ENCODE measurements at places on chromosomes 3 and 15. TPM values are rescaled to one million over a fixed set of nuclear protein-coding genes. Genes with fewer than 3 reads are reported as not detected.
A peak's percentile ranks its signal among the peaks of the same experiment; 100 is the strongest.

DNA sequence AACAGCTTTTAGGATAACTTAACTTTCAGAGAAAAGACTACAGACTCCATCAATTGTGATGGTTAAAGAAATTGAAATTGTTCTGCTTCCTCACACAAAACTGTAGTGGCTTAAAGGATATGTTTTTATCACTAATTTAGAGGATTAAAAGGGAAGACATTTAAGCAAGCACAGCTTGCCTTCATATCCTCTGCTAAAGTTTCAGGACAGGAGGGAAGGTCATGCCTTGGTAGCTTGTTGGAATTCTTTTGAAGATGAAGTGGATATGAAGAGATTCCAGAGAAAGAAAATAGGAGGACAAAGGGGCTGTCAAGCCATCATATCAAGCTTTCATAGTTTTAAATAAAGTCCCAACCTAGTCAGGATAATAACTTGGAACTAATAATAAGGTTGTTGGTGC, 33.1 kb downstream of the CCDC80 start:
- DNase-seq: no peak
- H3K27ac ChIP-seq: no peak overlapping the region
- no peaks in the 10 kb centered on the region for H3K27me3 ChIP-seq

- no peak overlapping the region for H3K27ac ChIP-seq
- no peak for DNase-seq
- no peaks in the 10 kb centered on the region for H3K36me3 ChIP-seq
Observed at GRCh38 chr3:69838217-69838616, 99.0 kb downstream of the MITF start.

DNA sequence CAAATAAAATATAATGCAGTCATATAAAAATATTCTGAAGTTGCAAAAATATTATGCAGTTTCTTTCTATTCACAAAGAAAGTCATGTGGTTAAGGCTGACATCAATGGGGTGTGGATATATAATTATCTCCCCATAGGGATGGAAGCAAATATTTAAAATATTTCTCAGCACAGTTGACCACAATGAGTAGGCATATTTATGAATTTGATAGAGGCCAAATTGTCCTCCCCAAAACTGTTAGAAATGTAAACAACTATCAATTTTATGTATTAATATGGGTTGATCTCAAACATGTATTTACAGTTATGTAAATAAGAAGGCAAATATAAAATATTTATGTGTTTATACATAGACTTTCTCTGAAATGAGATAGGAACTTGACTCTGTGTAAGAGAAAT, 246.0 kb upstream of the CBLB start:
- H3K27ac ChIP-seq: no peak overlapping the region
- no peak overlapping the region for H3K4me3 ChIP-seq
- DNase-seq: no peak
- H3K4me1 ChIP-seq: no peaks in the 10 kb centered on the region

DNA sequence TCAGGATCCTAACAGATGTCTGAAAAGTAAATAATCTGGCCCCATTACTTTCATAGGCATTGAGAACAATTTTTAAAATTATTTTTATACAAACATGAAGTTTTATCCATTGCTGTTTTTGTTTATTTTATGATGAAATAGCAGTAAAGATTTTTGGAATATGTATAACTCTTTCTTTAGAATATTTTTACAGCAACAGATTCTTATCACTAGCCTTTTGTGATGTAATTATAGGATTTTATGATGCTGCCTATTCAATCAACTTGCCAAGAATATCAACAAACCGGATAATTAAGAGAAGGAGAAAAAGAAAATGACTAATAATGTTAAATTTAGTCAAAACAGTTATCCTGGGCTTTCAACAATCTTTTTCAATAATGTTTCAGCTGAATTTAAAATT, 386.3 kb downstream of the ZIC1 start:
- H3K36me3 ChIP-seq: no peaks in the 10 kb centered on the region
- no peak overlapping the region for H3K4me3 ChIP-seq
- H3K27me3 ChIP-seq: no peaks in the 10 kb centered on the region
- H3K27ac ChIP-seq: no peak overlapping the region
- no peaks in the 10 kb centered on the region for H3K4me1 ChIP-seq

The SOX2 gene
- not detected for total RNA-seq

GRCh38 chr3:10508619-10509260, 3.4 kb upstream of the ATP2B2 start:
- peaks cover 12% of the 10 kb centered on the region for H3K4me1 ChIP-seq
- H3K36me3 ChIP-seq: no peaks in the 10 kb centered on the region
- no peaks in the 10 kb centered on the region for H3K27me3 ChIP-seq
- peak; percentile 57 for DNase-seq

The ARGFX gene
- total RNA-seq: not detected

DNA sequence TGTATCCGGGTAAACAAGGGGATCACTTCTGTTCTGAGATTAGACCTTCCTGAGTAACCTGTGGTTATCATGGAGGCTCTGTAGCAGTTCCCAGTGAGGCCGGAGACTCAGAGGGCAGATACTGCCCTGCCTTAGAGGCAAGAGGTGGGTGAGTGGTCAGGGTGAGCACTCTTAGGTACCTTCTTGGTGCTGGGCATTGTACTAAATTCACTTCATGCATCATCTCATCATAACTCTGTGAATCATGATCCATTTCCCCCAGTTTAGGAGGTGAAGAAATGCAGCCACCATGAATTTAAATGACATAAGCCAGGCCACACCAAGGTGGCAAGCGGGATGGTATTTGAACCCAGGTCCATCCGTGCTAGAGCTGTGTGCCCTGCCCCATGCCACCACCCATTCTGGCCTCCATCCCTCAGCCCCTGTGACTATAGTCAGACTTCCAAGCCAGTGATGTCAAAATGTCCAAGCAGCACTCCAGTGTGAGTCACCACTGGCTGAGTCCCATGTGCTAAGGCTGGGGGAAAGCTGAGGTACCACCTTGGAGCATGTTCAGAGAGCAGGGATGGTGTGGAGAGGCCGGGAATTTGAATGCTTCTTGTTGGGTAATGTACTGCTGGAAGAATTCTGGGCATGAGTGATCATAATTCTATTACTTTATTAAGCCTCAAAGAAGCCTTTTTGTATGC, 88.8 kb downstream of the EPHB1 start:
- H3K27ac ChIP-seq: no peak overlapping the region
- no peak overlapping the region for H3K4me3 ChIP-seq
- no peak for DNase-seq
- no peaks in the 10 kb centered on the region for H3K4me1 ChIP-seq
- H3K36me3 ChIP-seq: no peaks in the 10 kb centered on the region

- no peaks in the 10 kb centered on the region for H3K27me3 ChIP-seq
- DNase-seq: no peak
- H3K4me3 ChIP-seq: no peak overlapping the region
- H3K36me3 ChIP-seq: no peaks in the 10 kb centered on the region
- H3K4me1 ChIP-seq: no peaks in the 10 kb centered on the region
Observed at GRCh38 chr3:54960701-54961100, 32.8 kb upstream of the LRTM1 start.

The IMPG2 gene
- 0.25 TPM for total RNA-seq

GRCh38 chr3:99434190-99434589, 204.2 kb upstream of the COL8A1 start:
- no peak overlapping the region for H3K4me3 ChIP-seq
- no peaks in the 10 kb centered on the region for H3K4me1 ChIP-seq
- H3K27ac ChIP-seq: no peak overlapping the region
- H3K36me3 ChIP-seq: no peaks in the 10 kb centered on the region
- no peak for DNase-seq
- no peaks in the 10 kb centered on the region for H3K27me3 ChIP-seq

DNA sequence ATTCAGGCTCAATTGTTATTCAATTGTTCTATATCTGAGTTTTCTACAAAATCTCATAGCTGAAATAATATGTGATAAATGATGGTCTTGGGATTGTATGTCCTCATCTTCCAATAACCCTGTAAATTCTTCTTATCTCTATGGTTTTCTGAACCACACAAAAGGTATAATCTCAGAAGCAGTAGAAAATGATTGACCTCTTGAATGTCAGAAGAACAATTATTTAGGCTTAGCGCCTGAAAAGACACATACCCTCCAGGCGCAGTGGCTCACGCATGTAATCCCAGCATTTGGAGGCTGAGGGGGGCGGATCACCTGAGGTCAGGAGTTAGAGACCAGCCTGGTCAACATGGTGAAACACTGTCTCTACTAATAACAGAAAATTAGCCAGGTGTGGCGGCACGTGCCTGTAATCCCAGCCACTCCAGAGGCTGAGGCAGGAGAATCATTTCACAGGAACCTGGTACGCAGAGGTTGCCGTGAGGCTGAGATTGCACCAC, 288.0 kb upstream of the TBC1D5 start:
- no peaks in the 10 kb centered on the region for H3K36me3 ChIP-seq
- no peak overlapping the region for H3K4me3 ChIP-seq
- no peaks in the 10 kb centered on the region for H3K4me1 ChIP-seq
- DNase-seq: no peak
- no peak overlapping the region for H3K27ac ChIP-seq
- H3K27me3 ChIP-seq: no peaks in the 10 kb centered on the region

DNA sequence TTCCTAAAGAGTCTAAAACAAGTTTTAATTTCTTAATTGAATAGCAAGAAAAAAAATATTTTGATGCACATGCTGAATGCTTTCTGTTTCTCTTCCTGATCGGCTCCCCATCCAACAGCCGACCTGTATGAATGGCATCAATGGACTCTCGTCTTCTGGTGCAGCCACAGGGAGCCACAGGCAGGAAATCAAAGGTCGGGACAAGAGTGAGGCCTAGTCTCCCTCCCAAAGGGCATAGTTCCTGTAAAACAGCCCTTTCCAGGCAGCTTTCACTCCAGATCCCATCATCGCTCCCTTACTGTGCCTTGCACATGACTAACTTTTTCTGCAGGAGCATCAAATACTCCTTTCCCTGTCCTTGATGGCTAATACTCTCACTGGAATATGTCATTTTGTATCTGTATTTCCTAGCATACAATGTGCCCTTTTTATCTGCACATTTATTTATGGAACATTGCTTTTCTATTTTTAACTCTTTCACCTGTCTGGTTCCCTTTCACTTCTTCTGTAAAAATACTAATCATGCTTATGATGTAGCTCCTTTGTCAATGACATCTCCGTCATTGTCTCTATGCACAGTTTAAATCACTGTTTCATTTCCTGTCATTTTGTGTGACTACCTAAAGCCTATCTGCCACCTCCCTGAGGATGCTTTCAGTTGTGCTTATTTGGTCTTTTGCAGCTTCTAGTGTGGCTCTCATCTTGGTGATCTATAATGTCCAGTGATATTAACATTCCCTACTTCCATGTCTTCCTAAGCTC, 326.2 kb downstream of the CTNNB1 start:
- H3K4me1 ChIP-seq: no peaks in the 10 kb centered on the region
- no peak for DNase-seq
- H3K36me3 ChIP-seq: no peaks in the 10 kb centered on the region

- H3K27me3 ChIP-seq: no peaks in the 10 kb centered on the region
- no peak for DNase-seq
- H3K27ac ChIP-seq: no peak overlapping the region
- H3K4me1 ChIP-seq: no peaks in the 10 kb centered on the region
- peaks cover 14% of the 10 kb centered on the region for H3K36me3 ChIP-seq
Observed at GRCh38 chr3:10329495-10330015, 8.6 kb upstream of the SEC13 start.
